Epithelial cell of proximal tubule (primary cell): ENCODE measurements at places on chromosomes 5 and 9. TPM values are rescaled to one million over a fixed set of nuclear protein-coding genes. Genes with fewer than 3 reads are reported as not detected.

- no peak for DNase-seq
Observed at GRCh38 chr9:117044241-117044640, 357.1 kb downstream of the TRIM32 start.

IRX1 gene
- 18.0 and 22.1 TPM in 2 replicates for total RNA-seq

- DNase-seq, result no peak
Observed at GRCh38 chr9:133372144-133372543, 3.7 kb downstream of the SURF4 start.

GRCh38 chr9:96486386-96487028, 36.5 kb downstream of the HABP4 start:
- DNase-seq, result peak; percentile 27
